ENCODE measurements at places on chromosomes 5 and 9.

DNA sequence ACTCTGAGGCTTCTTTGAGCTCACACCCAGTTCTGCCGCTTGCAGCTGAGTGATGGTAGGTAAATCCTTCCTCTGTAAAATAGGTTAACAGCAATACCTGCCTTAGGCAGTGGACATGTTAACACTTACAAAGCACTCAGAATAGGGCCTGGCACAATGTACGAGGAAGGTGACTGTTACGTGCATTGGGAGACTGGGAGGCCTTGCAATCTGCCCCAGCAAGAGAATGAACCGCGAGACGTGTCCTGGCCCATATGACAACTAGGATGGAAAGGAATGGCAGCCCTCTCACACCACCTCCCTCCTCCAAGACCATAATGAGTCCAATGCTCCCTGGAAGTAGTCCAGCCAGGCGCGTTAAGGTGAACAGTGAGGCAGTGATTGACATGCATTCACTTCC is 23.1 kb upstream of the AKNA start:
- DNase-seq = no peak

DNA sequence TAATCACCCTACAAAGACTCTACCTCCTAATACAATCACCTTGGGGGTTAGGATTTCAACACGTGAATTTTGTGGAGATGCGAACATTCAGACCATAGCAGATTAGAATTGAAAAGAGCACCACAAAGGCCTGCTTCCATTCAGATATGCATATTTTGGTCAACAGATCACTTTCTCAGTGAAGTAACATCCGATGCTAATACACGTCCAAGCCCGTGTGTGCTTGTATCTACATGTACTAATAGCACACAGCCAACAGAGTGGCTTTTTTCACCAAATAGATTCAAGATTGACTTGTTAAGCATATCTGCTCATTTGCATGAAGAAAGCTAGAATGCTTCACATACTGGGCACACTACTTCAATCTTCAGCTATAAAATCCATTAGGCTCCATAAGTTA is 35.6 kb upstream of the SSBP2 start:
- no peak for DNase-seq

- no peak for DNase-seq
These were observed 31.1 kb downstream of the FBXW11 start for GRCh38 chr5:171975262-171975876.

- DNase-seq = no peak
These were observed 181.3 kb downstream of the NR2F1-AS1 start for GRCh38 chr5:93399675-93400074.

- DNase-seq = no peak
These were observed 273.4 kb downstream of the DENND1A start for GRCh38 chr9:123656565-123656964.

- DNase-seq = no peak
These were observed 146.1 kb upstream of the SLC28A3 start for GRCh38 chr9:84486663-84487062.

DNA sequence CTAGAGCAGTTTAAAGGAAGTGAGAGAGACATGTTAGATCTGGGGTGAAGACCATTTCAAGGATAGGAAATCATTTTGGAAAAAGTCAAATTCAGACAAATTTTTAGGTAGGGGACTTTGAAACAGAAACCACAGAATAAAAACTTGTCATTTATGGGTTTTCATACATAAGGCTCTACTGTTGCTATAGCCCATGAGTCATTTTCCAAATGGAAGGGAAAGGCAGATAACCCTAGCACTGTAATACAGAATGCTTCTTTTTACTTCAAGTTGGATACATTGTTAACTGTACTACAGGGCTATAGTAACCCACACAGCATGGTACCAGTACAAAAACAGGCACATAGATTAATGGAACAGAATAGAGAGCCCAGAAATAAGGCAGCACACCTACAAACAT is 455.4 kb downstream of the EBF1 start:
- no peak for DNase-seq

DNA sequence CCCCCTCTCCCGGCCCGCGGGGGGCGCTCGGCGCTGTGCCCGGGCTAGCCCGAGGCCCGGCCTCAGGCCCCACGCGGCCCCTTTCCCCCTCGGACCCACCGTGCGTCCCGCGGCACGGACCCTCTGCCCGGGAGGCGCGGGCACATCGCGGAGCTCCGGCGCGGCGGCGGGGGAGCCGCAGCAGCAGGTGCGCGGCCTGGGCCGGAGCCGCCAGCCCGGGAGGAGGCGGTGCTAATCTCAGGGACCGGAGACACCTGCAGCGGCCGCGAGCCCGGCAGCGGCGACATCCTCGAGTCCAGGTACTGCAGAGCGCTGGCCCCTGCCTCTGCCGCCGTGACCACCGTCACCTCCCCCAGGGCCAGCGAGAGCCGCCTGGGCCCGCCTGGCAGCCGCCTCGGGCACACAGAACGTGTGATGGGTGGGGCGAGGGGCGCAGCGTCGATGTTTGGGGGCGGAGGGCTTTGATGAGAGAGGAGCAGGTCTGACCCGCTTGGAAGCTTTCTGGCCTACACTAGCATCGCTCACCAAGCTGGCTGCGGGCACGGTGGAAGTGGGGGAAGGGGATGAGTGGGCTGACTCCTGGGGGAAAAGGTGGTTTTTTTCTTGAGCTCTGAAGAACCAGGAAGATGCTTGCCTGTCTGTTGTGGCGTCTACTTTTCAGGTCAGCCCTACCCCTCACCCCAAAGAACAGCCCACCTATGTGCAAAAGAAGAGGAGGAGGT is 524 bp downstream of the CYFIP2 start:
- DNase-seq = peak; percentile 48

DNA sequence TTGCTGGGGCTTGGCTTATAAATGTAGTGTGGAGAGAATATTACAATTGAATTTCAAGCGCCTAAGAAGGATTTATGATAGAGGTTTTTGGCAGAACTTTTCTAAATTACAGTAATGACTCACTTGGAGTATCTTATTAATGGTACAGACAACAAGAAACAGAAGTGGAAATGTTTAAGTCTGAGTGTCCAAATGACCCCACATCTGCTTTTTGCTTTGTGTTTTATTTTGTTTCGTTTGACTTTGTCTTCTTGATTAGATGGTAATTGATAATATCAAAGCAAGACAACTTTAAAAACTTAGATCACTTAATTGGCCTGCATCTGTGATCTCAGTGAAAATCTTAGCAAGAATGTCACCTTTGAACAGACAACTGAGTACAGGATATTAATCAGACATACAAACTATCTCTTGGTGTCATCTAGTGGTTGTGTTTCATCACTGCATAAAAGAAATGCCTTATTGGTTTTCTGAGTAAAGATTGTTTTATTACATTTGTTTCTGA is 577.4 kb downstream of the ISL1 start:
- no peak for DNase-seq

GRCh38 chr5:98372351-98372750 is 401.1 kb upstream of the RGMB start:
- DNase-seq = no peak

Measured in NCI-H2081 (cell line).